Activated CD4-positive, alpha-beta T cell treated with anti-CD3 and anti-CD28 coated beads, Interleukin-2, amount 50 U/mL, for 4 hours (primary cell): ENCODE measurements at places on chromosomes 1 and 21.

GRCh38 chr1:9626201-9626608 lies 25.3 kb upstream of the PIK3CD start:
- DNase-seq, result no peak

DNA sequence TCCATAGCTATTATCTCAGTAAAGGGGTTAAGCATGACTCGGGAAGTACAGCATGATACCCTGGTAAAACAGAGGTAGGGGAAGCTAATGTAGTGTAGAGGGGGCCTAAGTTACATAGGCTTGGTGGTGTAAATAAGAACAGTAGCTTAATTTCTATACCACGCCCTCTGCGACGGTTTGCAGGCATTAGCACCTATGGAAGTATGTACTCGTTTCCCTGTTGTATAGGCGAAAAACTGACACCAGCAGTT lies 470 bp upstream of the NAXE start:
- DNase-seq, result no peak

GRCh38 chr1:32144033-32144432 lies 35.4 kb upstream of the TXLNA start:
- DNase-seq, result no peak

DNA sequence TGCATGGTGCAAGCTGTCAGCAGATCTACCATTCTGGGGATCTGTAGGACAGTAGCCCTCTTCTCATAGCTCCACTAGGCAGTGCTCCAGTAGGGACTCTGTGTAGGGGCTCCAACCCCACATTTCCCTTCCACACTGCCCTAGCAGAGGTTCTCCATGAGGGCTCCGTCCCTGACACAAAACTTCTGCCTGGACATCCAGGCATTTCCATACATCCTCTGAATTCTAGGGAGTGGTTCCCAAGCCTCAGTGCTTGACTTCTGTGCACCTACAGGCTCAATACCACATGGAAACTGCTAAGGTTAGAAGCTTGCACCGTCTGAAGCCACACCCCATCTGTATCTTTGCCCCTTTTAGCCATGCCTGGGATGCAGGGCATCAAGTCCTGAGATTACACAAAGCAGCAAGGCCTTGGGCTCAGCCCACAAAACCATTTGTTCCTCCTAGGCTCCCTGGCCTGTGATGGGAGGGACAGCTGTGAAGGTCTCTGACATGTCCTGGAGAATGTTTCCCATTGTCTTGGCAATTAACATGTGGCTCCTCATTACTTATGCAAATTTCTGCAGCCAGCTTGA lies 117.0 kb upstream of the NFIA start:
- DNase-seq, result no peak

DNA sequence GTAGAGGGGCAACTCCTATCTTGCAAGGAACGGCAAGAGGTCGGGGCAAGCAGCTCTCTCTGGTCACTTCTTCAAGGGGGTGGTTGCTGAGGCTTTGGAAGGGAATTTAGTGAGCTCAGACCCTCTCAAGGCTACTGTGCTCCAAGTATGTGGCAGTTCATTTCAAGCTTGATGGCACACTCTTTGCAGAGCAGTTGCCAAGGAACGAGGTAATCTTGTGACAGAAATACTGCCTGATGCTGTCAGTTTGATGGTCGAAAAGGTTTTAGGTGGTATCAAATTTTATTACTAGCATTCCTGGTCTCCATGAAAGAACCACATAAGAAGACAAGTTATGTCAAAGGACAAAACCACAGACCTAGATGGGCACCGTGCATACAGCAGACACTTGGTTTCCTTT lies 13.1 kb downstream of the CFAP298 start:
- no peak for DNase-seq

DNA sequence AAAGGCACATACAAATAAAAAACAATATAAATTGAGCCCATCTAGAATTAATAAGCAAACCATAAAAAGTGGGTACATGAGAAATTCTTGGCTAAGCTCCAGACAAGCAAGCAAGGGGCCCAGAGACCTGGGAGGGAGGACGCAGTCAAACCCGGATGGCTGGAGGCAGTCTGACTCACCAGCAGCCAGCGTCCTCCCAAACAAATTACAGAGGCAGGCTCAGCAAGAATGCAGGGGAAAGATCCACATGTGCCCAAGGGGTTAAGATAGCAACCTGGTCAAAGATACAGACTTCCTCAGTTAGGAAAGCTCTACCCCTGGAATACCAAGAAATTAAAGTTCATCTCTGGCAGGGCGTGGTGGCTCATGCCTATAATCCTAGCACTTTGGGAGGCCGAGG lies 7.4 kb upstream of the TIAM1 start:
- DNase-seq, result no peak

DNA sequence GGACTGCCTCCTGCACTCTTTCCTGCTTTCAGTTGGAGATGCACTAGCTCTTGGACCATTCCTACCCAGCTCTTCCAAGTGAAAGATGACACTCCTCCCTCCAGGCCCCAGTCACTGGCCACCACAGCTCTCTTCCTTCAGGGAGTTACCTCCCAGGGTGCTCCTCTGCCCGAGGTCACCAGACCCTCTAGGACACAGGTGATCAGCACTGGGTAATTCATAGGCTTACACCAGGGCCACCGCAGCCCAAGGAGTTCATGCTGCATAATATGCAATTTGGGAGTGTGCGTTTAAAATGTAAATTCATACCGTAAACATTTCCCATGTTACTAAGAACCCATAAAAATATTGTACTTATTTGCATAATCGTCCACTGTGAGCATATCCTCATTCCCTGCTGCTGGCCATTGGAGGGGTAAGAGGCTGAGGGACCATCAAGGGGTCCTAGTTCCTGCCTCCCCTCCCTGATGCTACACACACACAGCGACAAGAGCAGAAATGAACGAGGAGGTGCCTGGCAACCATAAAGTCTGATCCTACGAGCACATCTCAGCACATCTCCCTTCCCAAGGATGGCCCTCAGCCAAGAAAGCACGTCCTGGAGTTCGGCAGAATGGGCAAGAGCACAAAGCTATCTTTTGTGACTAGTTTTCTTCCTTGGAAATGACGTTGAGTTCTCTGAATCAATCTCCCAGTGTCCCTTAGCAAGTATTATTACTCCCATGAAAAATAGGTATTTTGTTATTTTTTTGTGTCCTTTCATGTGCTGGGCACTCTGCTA lies 222.9 kb upstream of the RAB4A start:
- DNase-seq, result no peak

- no peak for DNase-seq
Measured at GRCh38 chr21:24903994-24904635, 703.2 kb downstream of the MRPL39 start.

DNA sequence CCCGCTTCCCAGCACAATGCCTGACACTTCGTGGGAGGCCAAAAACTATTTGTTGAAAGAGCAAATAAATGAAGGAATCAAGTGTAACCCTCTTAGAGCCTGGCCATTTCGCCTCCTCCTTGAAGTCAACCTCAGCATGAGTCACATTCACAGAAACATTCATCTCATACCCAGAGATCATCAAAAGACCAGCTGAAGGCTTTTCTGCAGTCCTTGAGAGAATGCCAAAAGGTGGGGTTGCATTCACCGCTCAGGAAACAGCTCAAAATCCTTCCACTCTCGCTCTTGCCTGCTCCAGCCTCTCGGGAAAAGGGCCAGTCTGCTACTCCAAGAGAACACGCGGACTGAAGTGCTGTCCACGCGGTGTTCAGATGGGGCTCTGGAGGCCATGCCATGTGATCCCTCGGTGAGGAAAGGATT lies 90.0 kb downstream of the VWA5B1 start:
- no peak for DNase-seq

GRCh38 chr1:110245876-110246620 lies 35.9 kb downstream of the KCNC4 start:
- DNase-seq, result no peak

GRCh38 chr21:15164678-15165303 lies 100.0 kb upstream of the NRIP1 start:
- DNase-seq, result no peak

GRCh38 chr1:87588495-87588894 lies 259.8 kb downstream of the LMO4 start:
- DNase-seq, result no peak

GRCh38 chr1:205545001-205545919 lies 40.8 kb downstream of the CDK18 start:
- no peak for DNase-seq

DNA sequence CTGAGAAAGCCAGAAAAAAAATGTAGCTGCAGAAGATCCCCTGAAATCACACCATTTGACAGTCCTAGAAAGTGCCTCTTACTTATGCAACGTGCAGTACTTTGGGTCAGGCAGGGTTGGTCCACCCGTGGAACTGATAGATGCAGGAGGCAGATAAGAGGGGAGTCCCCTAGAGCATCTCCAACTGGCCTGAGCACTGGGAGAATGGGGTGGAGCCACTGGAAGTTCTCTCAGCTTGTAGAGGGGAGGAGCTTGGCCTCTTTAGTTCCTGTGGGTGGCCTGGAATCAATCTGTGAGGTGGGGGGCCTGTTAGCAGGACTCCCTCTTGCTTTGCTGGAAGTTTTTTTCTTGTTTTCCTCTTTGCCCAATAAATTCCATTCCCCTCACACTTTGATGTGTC lies 335.7 kb upstream of the NCAM2 start:
- no peak for DNase-seq

GRCh38 chr1:53548031-53548491 lies 88.9 kb downstream of the DMRTB1 start:
- DNase-seq, result no peak

GRCh38 chr21:46540087-46540710 lies 64.7 kb downstream of the S100B start:
- DNase-seq, result no peak

DNA sequence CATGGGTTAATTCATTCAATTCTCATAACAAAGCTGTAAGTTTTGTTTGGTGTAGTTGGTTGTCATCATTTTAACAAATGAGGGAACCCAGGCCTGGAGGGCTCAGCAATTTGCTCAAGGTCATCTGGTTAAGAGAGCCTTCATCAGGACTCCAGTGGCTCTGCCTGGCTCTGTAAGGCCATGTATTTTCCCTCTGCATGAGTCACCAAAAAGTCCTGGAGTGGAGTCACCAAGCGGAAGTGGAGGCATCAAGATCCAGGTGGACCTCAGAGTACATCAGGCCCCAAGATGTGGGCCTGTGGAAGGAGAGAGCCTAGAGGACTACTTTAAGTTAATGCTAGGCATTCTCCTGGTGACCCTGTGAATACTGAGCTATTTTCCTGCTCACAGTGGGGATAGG lies 30.0 kb upstream of the RBM15 start:
- no peak for DNase-seq

GRCh38 chr1:187787736-187788135 lies 959.0 kb downstream of the PLA2G4A start:
- no peak for DNase-seq

DNA sequence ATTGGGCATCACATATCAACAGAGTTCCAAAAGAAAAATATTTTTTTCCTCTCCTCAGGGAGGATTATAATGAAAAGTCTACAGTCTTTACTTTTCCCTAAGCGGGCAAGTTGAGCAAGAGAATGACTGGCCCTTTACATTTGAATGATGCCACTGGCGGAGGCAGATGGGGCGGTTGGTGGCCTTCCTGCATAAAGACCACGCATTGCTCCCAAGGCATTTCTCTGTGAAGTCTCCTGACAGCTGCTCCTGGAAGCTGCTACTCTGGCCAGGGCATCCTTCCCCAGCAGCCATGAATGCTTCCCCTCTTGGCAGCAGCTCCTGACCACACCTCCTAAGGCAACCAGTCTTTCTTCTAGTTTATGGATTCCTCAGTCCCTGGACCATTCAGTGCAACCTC lies 161.1 kb upstream of the RRP15 start:
- no peak for DNase-seq

DNA sequence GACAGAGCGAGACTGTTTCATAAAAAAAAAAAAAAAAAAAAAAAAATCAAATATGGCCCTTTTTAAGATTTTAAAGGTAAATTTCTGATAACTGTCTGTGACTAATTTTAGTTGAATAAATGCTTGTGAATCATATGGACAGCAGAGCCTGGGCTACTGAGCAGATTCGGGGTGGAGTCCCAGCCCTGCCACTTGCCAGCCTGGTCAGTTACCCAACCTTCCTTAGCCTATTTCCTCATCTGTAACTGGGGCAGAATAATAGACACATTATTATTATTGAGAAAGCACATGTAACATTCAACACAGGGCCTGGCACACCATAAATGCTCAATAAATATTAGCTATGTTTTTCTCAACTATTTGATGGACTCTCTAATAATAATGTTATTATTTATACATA lies 11.2 kb upstream of the H3-3A start:
- DNase-seq, result no peak

DNA sequence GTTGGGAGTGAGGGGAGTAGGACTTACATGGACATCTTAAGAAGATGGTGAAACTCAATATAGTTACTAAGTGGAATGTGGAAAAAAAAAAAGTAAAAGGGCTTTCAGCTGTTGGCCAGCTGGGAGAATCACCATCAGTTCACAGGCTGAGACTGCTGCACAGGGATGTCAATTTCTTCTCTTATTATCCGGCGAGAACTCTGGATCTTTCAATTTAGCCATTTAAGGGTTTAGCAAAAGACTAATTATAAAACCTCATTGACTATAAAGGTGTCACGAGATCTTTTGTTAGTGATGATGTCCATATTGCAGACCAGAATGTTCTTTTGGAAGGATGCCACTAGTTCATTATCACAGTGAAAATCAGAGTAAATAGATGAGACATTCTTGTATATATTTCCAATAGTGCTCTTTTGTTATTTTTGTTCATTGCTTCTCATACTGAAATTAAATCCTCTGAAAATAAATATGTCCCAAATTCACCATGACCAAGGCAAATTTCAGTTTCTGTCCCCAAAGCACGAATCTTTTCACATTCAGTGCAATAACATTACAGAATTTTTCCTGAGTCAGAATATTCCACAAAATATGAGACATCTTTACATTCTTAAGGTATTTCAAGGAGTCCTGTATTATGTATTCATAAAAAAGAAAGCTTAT lies 266.1 kb downstream of the DNM3 start:
- DNase-seq, result no peak

- DNase-seq, result no peak
Measured at GRCh38 chr21:36550761-36551160, 70.8 kb upstream of the CLDN14 start.

DNA sequence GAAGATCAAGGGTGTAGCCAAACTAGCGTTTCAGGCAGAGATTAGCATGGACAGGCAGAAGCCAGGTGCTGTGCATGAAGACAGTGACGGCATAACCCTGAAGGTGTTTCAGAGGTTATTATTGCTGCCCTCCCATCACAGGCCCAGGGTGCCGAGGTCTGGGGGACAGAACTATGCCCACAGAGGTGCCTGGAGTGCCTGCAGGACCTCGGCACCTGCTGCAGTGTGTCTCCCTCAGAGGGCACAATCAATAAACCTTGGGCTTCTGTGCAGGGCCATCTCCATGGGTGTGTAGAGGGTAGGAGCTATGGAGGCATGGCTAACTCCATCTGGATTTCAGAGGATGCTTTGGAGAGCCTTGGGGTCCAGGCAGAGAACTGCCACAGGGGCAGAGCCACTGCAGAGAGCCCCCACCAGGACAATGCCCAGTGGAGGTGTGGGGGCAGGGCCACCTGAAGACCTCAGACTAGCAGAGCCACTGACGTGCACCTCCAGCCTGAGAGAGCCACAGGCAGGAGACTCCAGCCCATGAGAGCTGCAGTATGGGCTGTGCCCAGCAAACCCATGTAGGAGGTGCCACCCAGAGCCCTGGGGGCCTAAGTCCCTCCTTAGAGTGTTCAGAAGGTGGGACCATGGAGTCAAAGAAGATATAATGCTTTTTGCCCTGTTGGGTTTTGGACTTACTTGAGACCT lies 5.7 kb upstream of the ABCG1 start:
- DNase-seq, result no peak

- DNase-seq, result no peak
Measured at GRCh38 chr1:169527451-169528214, 41.9 kb upstream of the SLC19A2 start.
